ENCODE measurements at places on chromosomes 2 and 18.

- no peak for DNase-seq
Observed at GRCh38 chr2:133562558-133562957, 5.7 kb downstream of the NCKAP5 start.

GRCh38 chr2:11090187-11090586 is 65.1 kb upstream of the SLC66A3 start:
- DNase-seq: no peak

DNA sequence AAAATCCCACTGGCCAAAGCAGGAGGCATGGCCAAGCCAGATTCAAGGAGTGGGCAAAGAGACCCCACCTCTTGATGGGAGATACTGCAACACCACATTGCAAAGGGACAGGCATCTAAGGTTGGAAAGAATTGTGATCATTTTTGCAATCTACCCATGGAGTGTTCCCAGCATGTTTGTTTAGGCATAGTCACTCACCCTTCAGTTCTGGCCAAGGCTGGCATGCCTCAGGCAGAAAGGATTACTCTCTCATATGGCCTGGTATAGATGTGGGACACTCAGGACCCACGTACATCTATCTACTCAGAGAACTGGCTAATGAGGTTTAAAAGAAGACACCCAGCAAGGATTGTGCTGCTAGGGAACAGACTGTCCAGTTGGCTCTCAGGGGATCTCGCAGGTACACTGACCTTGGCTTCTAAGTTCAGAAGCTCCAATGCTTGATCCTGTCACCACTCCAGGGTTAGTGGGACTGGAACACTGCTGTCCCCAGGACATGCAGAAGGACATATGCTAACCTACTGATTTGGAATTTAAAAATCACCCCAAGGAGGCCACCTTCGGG is 183.7 kb downstream of the KLHL29 start:
- no peak for DNase-seq

DNA sequence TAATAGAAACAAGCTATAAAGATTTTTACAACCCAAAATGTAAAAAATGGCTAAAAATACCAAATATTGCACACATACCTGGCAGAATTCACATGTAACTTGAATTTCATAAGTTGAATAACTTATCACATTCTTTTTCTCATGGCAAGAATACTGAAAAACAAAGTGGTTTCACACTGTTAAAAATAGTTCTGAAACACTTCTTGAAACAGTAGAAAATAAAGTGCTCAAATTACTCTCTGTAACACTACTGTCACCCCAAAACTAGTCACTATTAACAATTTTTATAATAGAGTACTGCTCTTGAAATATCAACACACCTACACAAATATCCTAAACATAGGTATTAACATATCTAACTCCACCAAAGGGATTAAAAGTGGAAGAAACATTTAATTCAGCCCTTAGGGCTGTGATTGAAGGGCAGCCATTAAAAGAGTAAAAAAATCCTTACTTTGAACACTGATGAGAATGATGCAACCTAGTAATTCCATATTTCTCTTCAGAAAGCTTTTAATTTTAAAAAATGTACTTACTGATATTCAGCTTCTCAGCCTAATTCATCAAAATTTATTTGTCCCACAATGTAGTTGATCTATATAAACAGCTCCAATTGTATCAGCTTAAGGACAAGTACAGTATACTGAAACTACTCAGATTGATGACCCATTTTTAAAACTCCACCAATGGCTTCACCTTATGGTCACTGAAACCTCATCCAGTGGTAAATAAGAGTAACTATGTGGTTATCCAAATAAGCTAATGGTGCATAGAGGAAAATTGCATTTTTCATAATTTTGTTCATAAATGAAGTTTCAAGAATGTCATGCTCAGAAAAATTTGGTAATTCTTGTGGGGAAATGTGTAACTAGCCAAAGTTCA is 31.4 kb downstream of the ATF2 start:
- no peak for DNase-seq

- no peak for DNase-seq
Observed at GRCh38 chr2:196513796-196514526, 125.6 kb upstream of the CCDC150 start.

- DNase-seq: no peak
Observed at GRCh38 chr2:237475704-237476141, 11.3 kb upstream of the MLPH start.

DNA sequence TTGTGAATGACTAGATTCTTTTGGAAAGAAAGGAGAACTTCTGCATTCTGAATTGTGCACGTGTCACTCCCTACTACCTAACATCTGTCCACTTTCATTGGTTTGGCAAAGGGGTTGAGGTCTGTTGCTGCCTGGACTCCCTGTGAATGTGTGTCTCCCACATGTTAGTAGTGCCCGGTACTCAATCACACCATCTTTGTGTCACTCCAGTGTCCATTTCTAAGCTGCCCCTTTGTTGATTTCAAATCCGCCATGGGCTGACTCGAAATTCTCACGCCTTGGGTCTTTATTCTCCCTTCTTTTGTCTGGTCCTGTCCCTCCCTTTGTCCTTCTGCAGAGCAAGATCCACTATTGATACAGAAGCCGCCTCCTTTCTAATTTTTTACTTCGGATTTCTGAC is 7.5 kb downstream of the DPYSL5 start:
- DNase-seq: no peak

- DNase-seq: no peak
Observed at GRCh38 chr2:187299122-187299906, 148.7 kb downstream of the CALCRL start.

GRCh38 chr18:23141104-23141999 is 6.1 kb downstream of the CABLES1 start:
- no peak for DNase-seq

DNA sequence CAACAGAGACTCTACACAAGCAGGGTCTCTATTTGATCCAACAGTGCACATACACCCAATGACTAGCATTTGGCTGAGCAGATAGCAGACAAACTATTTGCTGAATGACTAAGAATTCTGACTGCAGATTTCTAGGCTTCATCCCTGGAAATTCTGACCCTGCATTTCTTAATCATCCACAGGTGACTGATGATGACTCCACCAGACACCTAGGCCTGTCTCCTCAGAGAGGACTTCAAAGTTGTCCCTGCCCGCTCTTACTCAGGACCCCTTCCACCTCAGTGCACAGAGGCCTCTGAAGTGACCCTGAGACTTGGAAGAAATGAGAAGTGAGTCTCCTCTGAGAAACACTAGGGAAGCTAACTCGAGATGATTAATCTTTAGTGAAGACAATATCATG is 51.3 kb downstream of the SEPTIN10 start:
- no peak for DNase-seq

DNA sequence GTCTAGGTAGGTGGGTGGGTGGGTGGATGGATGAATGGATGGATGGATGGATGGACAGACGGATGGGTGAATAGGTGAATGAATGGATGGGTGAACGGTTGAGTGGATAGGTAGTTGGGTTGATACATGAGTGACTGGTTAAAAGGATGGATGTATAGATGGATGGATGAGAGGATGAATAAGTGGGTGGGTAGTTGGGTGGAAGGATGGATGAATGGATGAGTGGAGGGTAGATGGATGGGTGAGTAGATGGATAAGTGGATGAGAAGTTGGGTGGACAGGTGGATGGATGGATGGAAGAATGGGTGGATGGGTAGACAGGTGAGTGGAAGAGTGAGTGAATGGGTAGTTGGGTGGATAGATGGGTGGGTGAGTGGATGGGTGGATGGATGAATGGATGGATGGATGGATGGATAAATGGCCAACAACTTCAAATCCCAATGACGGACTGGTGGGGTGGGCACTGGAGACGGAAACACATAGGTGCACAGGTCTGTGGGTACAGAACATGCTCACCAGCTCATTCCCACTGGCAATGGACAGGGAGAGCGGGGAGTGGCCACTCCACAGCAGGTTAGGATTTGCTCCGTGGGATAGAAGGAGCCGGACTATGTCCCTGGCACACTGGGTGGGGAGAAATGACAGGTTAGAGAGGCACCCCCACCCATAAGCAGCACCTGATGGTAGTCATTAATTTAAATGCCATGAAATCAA is 48.8 kb downstream of the ANKMY1 start:
- no peak for DNase-seq
